ENCODE measurements at places on chromosomes 3 and 15.

- no peak for DNase-seq
Measured at GRCh38 chr3:143084856-143085731, 34.5 kb upstream of the CHST2 start.

DNA sequence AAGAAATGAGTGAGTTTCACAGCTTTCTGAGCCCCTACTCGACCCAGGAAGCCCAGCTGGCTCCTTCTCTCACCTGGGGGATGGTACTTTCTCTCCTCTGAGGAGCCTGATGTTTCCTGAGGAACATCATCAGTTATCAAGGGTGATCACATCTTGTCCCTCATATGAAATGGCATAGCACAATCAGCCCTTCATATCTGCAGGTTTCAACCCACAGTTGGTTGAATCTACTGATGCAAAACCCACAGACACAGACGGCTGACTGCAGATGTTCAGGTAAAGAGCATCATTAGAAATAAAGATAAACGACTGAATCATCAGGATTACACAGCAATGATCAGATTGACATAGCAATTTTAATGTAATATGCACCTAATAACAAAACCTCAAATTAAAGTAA, 93.6 kb upstream of the OSTN start:
- no peak for DNase-seq

GRCh38 chr3:171260466-171260865, 199.7 kb downstream of the TNIK start:
- DNase-seq, result no peak

DNA sequence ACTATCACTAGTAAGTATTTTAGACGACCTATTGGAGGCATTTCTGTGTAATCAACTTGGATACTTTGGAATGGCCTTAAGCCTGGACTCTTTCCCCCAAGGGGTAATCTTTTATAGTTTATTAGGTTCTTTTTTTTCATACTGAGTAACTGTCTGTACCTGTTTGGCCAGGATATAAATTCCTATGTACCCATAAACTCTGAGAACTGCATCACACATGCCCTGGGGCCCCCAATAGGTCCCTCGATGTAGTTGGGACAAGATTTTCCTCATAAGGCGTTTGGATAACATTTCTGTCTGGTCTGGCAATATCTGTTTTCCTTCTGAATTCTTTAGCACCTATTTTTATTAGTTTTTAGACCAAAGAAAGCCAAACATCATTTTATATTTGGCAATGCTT, 86.4 kb upstream of the WNT7A start:
- no peak for DNase-seq

DNA sequence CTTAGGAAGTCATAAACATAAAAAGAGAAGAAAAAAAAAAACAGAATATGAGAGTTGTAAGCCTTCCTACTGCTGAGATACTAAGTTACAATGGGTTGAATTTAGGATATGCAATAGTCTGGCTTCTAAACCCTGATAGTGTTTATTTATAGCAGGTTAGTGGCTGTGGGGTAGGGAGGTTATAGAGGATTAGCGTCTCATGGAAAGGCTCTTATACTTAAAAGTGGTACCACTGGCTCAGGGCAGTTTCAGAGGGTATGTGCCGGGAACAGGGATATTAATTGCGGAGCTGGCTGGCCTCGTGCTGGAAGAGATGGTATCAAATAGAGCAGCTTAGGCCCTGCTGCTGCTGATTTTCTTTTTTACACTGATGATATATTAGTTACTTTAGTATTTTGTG, 60.8 kb downstream of the PFN2 start:
- DNase-seq, result no peak

DNA sequence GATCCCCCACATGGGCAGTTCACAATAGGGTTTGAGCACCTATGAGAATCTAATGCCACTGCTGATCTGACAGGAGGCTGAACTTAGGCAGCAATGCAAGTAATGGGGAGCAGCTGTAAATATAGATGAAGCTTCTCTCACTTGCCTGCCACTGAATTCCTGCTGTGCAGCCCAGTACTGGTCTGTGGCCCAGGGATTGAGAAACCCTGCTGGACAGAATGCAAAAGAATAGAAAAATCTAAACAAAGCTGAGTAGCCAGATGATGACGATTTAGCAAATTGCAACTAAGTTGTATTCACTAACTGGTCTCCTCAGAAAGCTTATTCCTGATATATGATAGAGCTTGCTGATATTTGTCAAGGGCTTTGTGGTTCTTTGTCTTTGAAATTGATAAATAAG, 34.3 kb upstream of the APH1B start:
- DNase-seq, result no peak

DNA sequence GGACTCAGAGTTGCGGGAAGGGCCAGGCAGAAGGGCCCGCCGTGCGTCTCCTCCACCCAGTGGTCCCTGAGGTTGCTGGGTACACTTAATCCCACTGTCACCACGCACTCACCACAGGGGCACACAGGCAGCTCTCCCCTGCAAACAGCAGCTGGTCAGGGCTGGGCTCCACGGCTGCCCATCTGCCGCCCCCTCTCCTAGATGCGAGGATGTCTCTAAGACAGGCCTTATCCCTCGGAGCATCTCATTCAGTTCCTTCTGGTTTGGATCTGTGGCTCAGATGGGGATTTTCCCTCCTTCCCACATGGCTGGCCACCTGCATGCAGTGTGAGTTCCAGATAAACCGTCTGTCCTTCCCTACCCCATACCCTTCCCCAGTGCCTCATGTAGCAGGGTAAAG, 26.3 kb downstream of the MRPS11 start:
- no peak for DNase-seq

GRCh38 chr3:50405249-50405648, 45.9 kb upstream of the TMEM115 start:
- peak; percentile 10 for DNase-seq

GRCh38 chr3:37143821-37144220, 30.6 kb downstream of the LRRFIP2 start:
- DNase-seq, result no peak

- DNase-seq, result no peak
Measured at GRCh38 chr3:147521646-147522045, 112.5 kb downstream of the ZIC1 start.

GRCh38 chr15:94487635-94488034, 256.3 kb downstream of the MCTP2 start:
- no peak for DNase-seq

GRCh38 chr3:1828519-1828918, 270.1 kb upstream of the CNTN4 start:
- DNase-seq, result no peak

GRCh38 chr15:64263567-64263966, 92.4 kb downstream of the CSNK1G1 start:
- no peak for DNase-seq

- no peak for DNase-seq
Measured at GRCh38 chr3:190619761-190620160, 105.9 kb downstream of the IL1RAP start.

GRCh38 chr3:188416041-188416440, 262.1 kb downstream of the LPP start:
- no peak for DNase-seq

GRCh38 chr3:144358191-144358590, 386.6 kb downstream of the DIPK2A start:
- DNase-seq, result no peak
